ENCODE measurements at places on chromosomes 3 and 15. TPM values are rescaled to one million over a fixed set of nuclear protein-coding genes. Genes with fewer than 3 reads are reported as not detected.

GRCh38 chr3:134369861-134370596 lies 4.2 kb downstream of the AMOTL2 start:
- no peak for DNase-seq

Gene CFAP44
- 0.82 TPM for total RNA-seq

GRCh38 chr3:134428401-134428800 lies 54.2 kb upstream of the AMOTL2 start:
- DNase-seq, result no peak

Gene CCR4
- not detected for total RNA-seq

Gene CCRL2
- 0.97 TPM for total RNA-seq

Gene CLCN2
- 11.6 TPM for total RNA-seq

DNA sequence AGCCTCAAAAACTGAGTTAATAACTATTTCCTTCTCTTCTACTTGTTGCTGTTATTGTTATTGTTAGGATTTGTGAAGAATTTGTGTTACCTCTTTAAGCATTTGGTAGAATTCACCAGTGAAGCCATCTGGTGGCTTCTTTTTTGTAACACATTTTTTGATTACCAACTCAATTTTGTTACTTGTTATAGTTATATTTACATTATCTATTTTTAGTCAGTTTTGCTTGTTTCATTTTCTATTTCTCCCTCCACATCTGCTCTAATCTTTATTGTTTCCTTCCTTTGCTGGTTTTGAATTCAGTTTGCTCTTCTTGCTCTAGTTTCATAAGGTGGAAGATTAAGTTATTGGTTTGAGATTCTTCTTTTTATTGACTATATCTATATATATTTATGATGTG lies 3.7 kb upstream of the SLC9C1 start:
- no peak for DNase-seq

DNA sequence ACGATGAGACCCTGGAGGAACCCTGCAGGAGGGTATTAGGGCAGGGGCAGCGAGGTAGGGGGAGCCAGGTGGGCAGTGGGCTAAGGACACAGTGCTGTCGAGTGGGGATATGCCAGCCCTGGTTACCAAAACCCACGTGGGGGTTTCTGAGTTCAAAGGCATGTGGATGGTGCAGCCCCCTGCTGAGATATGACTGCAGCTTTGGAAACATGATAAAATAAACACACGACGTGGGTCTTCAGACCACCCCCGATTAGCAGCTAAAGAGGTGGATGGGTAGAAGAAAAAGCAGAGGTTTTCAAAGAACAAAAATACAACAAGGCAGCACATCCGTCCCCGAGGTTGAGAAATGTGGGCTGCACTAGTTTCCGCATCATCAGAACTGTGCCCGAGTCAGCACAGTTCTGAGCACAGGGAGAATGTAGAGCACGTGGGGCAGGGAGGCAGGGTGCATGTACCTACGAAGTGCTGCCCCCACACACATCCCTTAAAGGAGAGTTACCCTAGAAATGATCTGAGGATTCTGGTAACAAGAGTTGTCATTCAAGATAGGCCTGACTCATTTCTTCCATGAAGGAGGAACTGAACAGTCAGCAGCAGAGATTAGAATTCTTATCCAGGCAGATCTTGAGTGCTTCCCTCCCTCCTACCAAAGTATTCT lies 121.3 kb downstream of the RPLP1 start:
- DNase-seq, result peak; percentile 56

GRCh38 chr3:143786219-143787191 lies 61.8 kb downstream of the SLC9A9 start:
- DNase-seq, result no peak

Gene KBTBD12
- total RNA-seq, result not detected

DNA sequence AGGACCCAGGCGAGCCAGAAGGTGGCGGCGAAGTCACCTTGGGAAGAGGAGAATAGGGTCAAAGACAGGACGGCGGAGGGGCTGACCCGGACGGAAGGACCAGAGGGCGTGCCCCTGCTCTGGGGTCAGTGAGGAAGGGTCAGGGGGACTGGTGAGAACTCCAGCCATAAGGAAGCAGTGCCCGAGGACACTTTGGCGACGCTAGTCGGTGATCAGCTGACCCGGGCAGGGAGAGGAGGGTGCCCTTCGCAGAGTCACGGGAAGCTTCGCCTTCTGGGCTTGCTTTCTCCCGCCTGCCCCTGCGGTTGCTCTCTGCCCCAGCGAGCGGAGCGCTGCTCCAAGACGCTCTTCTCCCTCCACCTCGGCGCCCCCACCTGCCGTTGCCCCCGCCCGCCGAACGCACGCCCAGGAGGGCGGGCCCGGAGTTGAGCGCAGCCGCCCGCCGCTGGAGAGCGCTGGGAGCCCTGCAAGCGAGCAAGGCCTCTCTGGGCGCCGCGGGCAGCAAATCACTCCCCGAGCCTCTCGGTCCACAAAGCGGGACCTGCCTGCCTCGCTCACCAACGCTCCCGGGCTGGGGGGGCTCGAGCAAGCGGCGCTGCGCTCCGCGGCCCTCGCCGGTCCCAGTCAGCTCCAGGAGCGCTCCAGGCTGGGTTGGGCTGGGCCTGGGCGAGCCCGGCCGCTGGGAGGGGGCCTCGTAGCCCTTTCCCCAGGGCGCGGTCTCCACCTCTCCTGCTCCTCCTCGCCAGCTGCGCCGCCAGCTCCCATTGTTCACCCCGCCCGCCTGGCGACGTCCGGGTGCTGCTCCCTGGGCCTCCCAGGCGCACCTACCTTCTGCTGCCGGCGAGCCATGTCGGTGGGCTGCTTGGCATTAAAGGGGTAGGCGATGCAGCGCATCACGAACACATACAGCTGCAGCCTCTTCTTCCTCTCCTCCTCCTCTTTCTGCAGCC lies 1.2 kb downstream of the CADPS start:
- no peak for DNase-seq

DNA sequence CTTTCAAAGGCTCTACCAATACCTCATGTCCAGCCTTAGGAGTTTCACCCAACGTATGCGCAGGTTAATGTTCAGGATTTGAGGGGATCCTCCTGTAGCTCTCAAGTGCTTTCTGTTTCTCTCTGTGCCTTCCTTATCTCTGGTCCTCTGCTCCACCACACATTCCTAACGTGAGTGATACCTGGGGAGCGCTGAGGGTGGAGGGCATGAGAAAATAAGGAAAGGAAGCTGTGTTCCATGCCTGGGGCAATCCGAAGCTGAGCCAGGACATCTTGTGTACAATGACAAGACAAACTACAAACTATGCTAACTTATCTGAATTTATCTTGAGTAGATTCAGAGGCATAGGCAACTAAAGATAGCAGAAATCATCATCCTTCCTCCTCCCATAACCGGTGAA lies 136.4 kb downstream of the SST start:
- DNase-seq, result no peak

Gene PRR23C
- total RNA-seq, result not detected

Gene FBXO40
- total RNA-seq, result not detected

- no peak for DNase-seq
Observed at GRCh38 chr3:46131884-46132450, 76.1 kb downstream of the CCR1 start.

Gene VGLL3
- total RNA-seq, result 17.1 TPM

Gene NDN
- 41.2 TPM for total RNA-seq

DNA sequence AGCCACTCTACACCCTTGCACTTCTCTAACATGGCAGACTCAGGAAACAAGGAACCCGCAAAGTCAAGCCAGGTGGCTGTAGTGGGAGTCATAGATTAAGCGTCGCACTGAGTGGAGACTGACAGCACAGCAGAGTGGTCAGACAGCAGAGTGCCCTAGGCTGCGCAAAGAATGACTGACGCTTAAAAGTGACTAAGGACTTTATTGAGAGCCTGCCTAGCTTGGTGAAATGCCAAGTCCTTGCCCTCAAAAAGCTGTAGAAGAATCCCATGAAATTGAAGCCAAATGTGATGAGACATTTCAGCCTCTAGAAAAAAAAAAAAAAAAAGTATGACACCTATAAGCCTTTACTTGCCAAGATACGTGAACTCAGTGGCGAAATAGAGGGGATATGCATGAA lies 30.2 kb downstream of the NCEH1 start:
- DNase-seq, result no peak

DNA sequence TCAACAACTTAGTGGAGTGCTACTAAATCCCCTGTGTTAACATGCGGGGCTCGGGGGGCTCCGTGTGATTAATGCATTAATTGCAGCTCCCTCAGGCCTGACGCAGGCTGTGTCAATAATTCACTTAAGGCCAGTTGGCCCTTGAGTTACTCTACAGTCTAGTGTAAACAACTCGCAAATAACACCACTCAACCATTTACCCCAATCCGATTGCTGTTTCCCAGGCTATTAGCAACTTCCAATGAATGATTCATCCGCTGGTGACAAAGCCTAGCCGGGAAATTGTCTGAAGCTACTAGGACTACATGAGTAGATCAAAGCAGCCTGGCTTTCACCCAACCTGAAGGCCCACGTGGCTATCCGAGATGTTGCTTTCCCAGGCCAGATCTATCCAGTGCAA lies 121.3 kb upstream of the SOX14 start:
- DNase-seq, result no peak

Gene TP63
- not detected for total RNA-seq

Gene HYAL1
- total RNA-seq, result 0.18 TPM

DNA sequence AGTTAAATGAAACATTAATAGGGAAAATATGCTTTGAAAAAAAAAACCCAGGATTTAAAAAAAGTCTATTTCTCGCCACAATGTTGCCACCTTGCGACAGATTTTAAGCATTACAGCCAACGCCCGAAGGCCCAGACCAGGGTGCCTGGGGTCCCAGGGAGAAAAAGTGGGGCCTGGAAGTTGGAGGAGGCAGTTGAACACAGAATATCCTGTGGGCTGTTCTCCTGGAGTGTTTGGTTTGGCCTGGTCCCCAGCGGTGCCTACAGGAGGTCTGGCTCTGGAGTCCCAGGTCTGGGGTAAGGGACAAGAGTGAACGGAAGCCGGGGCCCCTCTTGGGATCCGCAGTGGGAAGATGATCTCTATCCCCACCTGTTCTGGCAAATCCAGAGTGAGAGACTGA lies 3.4 kb downstream of the RNU6-1 start:
- DNase-seq, result peak; percentile 38

DNA sequence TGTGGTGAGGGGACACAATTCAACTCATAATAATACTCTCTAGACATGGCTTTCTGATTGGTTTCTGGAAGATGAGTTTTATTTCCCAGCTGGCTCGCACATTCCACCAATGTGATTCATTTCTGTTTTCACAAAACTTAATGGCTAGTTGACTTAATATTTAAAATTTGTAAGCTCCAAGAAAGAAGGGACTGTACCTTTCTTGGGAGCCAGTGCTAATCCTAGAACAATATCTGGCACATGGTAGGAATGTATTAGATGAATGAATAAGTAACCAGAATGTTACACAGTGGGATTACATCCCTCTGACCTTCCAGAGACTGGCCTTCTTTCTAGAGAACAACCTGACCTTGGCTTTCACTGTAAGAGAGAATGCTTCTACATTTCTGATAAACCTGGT lies 262.8 kb downstream of the RORA start:
- DNase-seq, result no peak

DNA sequence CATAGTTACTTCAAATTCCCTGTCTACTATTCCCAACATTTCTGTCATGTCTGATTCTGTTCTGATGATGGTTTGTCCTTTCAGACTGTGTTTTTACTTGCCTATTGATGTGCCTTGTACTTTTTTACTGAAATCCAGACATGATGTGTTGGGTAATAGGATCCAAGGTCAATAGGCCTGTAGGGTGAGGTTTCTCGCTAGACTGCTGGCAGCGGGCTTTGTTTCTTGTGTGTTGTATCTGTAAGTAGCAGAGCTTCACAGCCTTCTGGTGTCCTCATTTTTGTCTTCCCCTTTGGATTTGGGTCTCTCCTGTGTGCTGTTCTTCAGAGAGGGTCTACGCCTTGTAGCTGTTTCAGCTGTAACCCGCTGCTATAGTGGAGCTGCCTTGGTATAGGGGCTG lies 140.3 kb downstream of the GABRG3 start:
- DNase-seq, result no peak

Gene CCNB2
- total RNA-seq, result 127 TPM

Gene C3orf22
- not detected for total RNA-seq

Gene ISLR2
- total RNA-seq, result not detected

- DNase-seq, result no peak
Observed at GRCh38 chr3:126408099-126408498, 13.4 kb downstream of the CFAP100 start.

DNA sequence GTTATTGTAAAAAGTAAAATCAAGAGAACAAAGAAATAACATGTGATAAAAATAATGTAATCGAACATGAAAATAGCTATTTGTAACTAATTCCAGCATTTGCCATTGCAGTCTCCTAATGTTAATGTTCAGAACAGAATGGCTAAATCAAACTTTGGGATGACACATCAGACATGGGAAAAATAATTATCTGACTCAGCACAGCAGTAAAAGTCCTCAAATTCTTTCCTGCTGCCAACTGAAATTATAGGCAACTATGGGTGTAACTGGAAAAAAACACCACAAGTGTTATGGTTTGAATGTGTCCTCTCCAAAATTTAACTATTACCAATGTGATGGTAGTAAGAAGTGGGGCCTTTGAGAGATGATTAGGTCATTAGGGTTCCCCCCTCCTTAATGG lies 446.7 kb downstream of the C3orf38 start:
- no peak for DNase-seq

Gene IL16
- not detected for total RNA-seq

DNA sequence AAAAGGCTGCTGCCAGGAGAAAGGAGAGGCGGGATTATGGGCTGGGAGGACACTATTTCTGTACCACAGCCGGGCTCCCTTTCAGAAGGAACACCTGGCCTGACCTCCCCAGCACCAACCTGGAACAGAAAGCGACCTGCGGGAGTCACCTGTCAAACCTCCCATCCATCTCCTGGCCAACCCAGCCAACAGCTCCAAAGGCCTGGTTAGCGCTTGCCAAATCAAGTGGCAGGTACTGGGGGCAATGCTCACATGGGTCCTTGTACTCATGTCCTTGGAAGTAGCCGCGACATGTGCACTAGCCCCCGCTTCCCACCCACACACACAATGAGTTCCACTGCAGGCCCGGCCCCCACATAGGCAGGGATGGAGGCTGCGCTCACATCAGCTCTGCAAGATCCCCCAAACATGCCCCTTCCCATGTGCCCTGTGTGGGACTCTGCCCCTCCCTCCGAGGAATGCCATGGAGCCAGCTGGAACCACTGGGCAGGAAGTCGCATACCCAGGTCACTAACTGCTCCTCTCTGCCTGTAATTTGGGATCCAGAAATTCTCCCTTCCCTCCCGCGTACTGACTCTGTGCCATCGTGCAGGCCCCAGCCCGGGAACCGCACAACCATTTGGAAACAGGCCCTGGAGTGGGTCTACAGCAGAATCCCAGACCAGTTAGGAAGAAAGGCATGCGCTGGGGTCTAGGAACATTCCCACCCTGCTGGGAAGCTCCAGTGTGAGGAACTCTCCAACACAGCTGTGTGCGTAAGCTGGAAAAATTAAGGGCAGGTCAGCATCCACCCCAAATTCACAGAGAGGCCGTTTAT lies 98.9 kb downstream of the LRIG1 start:
- DNase-seq, result no peak
